GM10248 (cell line): ENCODE measurements at places on chromosomes 3 and 15.

DNA sequence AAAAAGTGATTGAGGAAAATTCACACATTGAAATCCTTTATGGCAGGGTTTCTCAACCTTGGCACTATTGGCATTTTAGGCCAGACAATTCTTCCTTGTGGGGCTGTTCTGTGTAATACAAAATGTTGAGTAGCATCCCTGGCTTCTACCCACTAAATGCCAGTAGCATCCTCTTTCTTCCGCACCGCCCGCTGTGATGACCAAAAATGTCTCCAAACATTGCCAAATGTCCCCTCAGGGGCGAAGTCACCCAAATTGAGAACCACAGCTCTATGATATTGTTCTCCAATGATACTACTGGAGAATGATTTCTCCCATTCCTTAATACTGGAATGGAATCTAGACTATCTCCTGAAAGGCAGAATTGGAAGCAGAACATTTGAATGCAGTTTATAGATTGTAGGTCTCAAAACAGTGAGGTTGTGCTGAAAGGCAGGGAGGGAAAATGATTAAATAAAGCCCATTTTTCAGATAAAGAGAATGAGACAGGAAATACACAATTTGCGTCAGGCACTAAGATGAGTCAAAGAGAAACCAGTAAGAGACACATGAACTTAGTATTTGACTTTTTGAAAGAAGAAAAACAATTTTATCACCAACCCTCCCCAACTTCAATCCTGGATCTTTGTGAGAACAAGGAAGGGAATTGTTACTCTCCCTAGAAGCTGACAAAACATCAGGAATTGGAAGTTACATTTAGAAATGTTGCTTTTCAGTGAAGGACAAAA lies 101.6 kb upstream of the TNIK start:
- DNase-seq, result no peak

- DNase-seq, result peak; percentile 67
Observed at GRCh38 chr15:64895285-64896065, 16.2 kb upstream of the ANKDD1A start.

- no peak for DNase-seq
Observed at GRCh38 chr3:196886144-196886543, 18.4 kb downstream of the SENP5 start.

GRCh38 chr3:82392203-82392775 lies 630.8 kb upstream of the GBE1 start:
- no peak for DNase-seq

GRCh38 chr3:149021830-149022229 lies 30.5 kb downstream of the GYG1 start:
- no peak for DNase-seq

- DNase-seq, result no peak
Observed at GRCh38 chr15:34837246-34838016, 42.1 kb upstream of the ACTC1 start.

DNA sequence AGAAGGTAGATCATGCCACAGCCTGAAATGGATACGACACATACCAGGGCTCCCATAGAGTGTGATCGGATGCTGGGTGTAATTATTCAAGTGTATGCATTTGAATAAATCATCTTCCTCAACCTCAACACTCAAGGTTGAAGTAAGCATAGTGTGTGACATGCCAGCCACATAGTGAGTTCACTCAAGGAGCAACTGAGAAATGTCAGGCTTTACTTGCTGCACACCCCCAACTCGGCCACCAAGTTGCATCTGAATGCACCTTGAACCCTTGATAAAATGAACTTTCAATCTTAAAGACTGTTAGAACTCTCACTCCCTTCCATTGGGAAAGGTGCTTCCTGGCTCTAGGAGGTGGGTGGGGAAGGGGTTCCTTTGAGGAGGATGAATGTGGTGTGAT lies 121.3 kb downstream of the GHSR start:
- DNase-seq, result no peak

- no peak for DNase-seq
Observed at GRCh38 chr3:185667574-185667973, 81.5 kb downstream of the SENP2 start.

DNA sequence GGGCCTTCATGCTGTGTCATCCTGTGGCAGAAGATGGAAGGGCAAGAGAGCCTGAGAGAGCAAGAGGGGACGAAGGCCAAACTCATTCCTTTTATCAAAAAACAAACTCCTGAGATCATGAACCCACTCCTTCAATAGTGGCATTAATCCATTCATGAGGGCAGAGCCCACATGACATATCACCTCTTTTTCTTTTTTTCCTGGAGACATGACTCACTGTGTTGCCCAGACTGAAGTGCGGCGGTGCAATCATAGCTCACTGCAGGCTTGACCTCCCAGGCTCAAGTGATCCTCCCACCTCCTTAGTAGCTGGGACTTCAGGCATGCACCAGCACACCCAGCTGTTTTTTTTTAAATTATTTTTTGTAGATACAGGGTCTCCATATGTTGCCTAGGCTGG lies 92.0 kb upstream of the RNU6-1 start:
- no peak for DNase-seq

DNA sequence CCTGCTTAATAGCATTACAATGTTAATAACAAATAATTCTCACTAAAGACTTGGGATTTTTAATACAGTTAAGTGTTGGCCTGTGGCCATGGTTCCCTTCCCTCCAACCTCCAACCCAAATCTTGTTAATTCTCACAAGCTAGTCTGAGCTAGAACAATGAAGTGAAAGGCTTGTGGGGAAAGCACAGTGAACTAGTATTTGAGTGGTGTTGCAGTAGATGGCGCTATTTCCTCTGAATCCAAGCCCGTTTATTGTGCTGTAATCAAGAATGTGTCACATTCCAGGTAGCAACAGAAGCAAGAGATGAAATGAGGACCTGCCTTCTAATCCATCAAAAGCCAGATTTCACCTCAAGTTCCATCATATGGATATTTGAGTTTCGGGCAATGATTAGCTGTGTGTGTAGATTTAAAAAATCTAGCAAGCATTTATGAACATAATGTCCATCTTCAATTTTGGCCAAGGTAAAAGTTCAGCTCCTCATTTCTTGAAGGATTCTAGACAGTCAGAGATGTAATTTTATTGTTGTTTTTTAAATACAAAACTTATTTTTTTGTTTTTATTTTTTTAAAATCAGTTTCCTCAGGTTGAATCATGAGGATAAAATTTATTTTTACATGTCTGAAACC lies 160.7 kb downstream of the SQOR start:
- DNase-seq, result no peak

DNA sequence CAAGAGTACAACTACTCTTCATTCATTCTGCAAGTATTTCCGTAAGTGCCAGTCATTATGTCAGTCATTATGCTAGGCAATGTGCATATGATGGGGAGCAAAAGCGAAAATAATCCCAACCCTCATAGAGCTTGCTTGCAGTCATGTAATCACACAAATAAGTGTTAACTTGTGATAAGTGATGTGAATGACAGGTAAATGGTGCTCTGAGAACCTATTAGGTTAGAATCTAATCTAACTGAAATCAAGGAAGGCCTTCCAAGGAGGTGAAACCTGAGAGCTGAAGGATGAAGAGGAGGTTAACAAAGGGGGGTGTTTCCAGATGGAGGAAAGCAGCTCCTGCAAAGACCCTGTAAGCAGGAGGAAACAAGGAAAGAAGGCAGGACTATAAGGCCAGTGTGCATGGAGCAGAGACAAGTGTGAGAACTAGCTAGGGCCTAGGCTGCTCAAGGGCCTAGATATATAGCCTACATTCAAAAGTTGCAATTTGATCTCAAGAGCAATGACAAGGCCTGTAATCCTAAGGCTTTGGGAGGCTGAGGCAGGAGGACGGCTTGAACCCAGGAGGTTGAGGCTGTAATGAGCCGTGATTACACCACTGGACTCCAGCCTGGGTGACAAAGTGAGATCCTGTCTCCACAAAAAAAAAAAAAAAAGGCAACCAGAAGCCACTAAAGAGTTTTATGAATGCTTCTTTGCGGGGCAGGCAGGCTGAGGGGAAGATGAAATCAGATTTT lies 5.3 kb downstream of the PTPN9 start:
- no peak for DNase-seq

DNA sequence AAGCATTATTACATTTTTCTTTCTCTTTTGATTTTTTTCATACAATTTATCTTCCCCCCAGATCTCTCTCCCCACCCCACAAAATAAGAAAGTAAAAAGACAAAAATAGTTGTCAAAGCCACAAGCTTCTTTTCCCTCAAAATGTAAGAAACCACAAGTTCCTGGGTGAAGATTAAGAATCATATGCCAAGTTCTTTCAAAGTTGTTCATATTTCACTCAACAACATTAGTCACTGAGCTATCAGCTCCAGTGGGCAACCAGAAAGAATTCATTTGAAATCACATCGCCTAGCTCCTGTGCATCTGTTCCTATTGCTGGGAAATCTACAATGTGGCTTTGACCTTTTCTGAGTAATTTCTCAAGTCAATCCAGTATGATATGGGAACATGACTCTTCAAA lies 681.6 kb upstream of the ARPP21 start:
- no peak for DNase-seq

DNA sequence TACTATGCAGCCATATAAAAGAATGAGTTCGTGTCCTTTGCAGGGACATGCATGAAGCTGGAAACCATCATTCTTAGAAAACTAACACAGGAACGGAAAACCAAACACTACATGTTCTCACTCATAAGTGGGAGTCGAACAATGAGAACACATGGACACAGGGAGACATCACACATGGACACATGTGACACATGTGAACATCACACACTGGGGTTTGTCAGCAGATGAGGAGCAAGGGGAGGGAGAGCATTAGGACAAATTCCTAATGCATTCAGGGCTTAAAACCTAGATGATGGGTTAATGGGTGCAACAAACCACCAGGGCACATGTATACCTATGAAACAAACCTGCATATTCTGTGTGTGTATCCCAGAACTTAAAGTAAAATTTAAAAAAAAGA lies 408.0 kb downstream of the EPHB1 start:
- DNase-seq, result no peak

GRCh38 chr15:35665896-35666536 lies 120.1 kb upstream of the DPH6 start:
- DNase-seq, result no peak

DNA sequence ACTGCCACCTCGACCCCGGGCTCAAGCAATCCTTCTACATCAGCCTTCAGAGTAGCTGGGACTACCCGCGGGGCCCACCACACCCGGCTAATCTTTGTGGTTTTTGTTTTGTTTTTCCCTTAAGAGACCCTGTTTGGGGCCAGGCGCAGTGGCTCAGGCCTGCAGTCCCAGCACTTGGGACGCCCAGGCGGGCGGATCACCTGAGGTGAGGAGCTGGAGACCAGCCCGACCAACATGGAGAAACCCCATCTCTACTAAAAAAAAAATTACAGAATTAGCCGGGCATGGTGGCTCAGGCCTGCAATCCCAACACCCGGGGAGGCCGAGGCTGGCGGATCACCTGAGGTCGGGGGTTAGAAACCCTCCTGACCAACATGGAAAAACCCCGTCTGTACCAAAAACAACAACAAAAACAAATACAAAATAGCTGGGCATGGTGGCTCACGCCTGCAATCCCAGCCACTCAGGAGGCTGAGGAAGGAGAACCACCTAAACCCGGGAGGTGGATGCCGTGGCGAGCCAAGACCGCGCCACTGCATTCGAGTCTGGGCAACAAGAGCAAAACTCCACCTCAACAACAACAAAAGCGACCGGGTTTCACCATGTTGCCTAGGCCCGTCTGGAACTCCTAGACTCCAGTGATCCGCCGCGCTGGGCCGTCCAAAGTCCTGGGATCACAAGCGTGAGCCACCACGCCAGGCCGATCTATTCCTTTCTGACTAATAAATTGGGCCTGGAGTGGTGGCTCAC lies 8.1 kb upstream of the FAN1 start:
- no peak for DNase-seq

GRCh38 chr3:171898192-171898591 lies 55.0 kb downstream of the TMEM212 start:
- no peak for DNase-seq

DNA sequence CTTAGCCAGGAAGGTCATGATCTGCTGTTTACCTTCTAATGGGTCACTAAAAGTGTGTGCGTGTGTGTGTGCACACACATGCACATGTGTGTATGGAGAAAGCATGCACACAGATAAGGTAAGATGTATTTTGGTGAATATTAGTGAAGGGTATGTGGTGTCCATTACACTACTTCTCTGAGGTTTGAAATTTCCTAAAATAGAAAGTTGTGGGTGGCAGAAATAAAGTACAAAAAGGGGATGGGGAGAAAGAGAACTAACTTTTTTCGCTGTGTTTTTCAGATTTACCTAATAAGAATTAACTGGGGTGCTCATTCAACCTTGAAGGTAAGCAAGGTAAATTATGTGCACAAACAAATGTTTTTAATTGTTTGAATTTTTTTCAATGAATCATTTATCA lies 24.4 kb upstream of the NR2E3 start:
- no peak for DNase-seq

DNA sequence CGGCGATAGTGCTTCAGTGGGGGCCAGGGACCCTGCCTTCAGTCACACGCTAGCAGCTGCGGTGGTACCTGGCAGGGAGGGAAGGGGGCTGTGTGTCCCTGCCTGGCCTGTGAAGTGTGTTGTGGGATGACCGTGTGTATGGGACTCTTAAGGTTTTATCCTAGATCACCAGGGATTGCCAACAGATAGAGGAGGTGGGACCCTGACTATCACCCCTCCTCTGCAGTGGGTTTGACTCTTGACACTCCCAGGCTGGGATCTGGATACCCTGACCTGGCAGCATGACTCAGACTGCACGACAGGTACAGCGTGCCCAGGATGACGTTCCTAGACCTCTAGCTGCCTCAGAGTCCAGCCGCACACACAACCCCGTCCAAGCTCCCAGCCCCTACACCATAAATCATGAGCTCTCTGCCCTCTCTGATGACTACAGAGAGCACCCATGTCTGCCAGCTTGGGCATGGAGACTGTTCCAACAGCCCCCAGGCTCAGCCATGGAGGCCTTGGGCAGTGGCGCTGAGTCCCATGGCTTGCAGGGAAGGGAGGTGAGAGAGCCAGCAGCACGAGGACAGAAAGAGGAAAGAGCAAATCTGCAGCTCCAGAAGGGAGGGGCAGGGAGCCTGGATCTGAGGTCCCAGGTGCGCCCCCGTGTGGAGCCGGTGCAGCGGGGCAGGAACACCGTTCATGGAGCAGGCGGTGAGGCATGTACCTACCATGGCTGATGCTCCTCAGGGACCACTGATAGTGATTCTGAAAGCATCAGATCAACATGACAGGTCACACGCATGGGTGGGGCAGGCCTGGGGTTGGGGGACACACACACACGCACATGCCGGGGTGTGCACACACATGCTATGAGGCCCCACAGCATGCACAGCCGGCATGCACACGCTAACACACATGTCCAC lies 71.0 kb downstream of the ADAMTS7 start:
- peak; percentile 41 for DNase-seq

DNA sequence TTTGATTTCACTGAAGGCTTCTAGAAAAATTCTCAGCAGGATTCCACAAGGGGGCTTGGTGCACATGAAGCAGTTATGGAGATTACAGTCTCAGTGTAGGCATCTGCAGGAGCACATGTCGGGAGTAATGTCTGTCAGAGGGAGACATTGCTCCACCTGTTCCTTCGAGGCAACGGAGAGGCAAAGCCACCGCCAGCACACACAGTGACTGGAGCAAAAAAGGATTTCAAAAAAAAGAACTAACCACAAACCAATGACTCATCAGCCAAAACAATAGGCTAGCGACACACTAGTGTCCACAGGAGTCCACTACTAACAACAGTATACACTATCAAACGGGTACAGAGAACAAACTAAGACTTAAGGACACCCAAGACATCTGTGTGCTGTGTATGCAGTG lies 68.9 kb downstream of the NPTN start:
- DNase-seq, result no peak
